A172 (cell line): ENCODE measurements at places on chromosomes 16 and 17. TPM values are rescaled to one million over a fixed set of nuclear protein-coding genes. Genes with fewer than 3 reads are reported as not detected.

The RAP1GAP2 gene
- total RNA-seq: 3.8 and 6.4 TPM in 2 replicates

The MILR1 gene
- total RNA-seq: 1.4 and 6.6 TPM in 2 replicates

The CCT6B gene
- total RNA-seq: 4.5 and 5.0 TPM in 2 replicates

The CAVIN1 gene
- total RNA-seq: 569 and 659 TPM in 2 replicates

- no peak for DNase-seq
Measured at GRCh38 chr16:754656-755055, 5.9 kb upstream of the MSLN start.

- DNase-seq: no peak
Measured at GRCh38 chr16:68389006-68389405, 59.3 kb downstream of the SMPD3 start.

DNA sequence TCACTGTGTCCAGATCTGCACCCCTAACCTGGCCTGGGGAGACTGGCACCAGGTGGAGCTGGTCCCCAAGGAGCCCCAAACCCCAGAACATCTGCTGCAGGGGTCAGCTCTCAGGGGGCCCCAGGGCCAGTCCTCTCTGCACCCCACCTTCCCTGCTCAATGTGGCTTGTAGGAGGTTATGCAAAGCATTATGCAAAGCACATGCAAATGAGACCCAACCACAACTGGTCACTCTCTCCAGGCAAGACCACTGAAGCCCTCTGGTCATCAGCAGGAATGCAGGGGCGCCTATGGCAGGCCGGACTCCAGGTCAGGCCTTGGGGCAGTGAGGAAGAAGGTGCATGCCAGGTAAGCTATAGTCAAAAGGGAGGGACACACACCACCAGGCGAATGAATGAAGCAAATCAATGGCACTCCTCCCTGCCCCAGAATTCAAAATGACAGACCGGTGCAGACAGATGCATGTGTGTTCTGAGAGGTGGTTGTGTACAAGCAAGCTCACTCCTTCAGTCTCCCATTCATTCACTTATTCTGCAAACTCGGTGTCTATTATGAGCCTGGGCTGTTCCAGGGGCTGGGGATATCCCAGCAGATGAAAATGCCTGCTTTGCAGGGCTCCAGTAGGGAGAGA, 48.0 kb downstream of the TMEM235 start:
- DNase-seq: no peak

- DNase-seq: no peak
Measured at GRCh38 chr17:28497931-28498330, 8.2 kb upstream of the FOXN1 start.

DNA sequence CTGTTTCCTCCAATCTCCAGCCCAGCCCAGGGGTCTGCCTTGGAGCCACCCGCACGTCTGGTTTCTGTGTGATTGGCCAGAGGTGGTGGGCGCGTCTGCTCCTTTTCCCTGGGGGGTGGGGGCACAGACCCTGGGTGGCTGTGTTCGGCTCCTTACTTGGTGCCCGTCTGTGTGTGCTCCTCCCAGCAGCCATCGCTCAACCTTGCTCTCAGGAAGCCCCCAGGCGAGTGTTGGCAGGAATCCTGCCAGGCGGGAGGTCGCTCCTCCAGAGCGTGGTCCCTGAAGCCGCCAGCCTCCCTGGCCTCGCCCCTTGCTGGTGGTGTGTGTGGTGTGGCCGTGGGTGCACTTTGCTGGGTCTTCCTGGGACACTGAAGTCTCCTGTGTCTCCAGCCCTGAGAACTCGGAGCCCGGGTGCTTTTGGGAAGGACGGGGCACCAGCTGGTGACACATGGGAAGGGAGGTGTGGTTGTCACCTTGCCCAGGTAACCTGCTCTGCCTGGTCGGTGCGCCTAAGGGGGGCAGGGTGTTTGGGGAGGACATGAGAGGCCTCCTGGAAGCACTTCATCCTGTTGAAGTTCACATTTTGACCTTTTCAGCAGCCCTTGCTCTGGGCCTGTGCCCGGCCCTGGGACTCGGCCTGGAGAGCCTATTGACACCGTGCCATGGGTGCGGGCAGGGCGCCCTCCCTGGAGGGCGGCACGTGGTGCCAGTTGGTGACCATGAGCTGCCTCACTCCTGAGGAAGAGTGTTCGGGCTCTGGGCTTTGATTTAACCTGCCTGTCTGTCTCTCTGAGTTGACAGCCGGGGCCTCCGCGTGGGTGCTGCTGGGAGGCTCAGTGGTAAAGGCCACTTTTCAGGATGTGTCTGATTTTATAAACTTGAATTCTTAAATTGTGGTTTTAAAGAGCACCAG, 49.0 kb upstream of the ZNF750 start:
- no peak for DNase-seq

DNA sequence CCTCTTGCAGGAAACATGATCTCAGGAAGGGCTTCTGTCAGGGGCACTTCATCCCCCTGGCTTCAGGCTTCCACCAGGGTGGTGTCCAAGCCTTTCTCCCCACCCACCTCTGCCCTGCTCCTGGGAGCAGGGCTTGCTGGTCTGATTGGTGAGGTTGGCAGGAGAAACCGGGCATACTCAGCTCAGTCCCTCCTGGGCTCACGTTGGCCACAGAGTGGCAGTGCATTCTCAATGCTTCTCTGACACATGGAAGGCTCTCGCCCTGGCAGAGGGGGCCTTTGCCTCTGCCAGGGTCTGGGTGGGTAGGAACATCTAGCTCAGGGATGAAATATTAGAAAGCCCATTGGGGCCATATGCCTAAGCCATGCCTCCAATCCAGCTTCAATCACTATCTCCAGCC, 142.8 kb downstream of the AXIN2 start:
- DNase-seq: no peak

DNA sequence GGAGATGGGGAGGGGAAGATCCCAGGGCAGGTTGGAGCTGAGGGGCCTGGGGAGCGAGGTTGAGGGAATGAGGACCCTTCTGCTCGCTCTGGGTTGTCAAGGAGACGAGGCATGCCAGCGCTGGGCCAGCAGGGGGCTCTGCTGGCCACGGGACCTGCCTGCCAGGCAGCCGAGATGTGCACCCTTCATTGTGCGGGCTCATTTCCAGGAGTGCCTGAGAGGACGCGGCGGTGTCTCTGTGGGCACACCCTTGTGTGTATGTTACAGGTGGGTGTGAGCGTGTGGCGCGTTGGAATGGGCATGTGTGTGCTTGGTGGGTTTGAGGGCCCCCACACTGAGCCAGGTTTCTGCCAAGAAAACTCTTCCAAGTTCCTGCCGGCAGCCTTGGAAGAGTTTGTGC, 15.9 kb downstream of the ARHGAP23 start:
- peak; percentile 66 for DNase-seq

DNA sequence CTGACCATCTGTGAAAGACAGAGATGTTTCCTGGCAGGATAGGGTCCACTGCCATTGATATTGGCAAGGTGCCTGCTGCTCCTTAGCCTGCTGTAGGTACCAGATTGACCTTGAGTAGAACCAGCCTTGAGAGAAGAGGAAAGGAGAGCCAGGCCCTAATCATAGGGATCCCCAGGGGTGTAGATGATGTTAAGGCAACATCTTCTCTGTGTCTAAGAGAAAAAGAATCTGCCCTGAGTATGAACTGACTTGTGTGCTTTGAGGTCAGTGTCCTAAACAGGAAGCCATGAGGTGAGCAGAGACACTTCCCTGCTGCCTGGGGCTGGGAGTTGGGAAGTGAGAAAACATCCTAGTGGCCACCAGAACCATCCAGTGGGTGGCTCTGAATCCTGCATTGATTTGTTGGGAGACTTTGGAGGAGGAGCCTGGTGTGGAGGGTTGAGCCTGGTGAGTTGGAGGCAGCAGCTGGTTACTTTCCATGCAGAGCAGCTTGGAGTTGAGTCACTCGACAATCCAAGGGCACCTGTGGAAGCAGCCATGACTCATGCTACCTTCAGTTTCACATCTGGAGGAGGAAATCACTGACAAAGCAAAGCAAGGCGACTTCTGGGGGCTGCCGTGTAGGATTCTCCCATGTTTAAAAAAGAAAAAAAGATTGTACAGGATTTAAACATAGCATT, 47.8 kb downstream of the BMERB1 start:
- peak; percentile 99 for DNase-seq

DNA sequence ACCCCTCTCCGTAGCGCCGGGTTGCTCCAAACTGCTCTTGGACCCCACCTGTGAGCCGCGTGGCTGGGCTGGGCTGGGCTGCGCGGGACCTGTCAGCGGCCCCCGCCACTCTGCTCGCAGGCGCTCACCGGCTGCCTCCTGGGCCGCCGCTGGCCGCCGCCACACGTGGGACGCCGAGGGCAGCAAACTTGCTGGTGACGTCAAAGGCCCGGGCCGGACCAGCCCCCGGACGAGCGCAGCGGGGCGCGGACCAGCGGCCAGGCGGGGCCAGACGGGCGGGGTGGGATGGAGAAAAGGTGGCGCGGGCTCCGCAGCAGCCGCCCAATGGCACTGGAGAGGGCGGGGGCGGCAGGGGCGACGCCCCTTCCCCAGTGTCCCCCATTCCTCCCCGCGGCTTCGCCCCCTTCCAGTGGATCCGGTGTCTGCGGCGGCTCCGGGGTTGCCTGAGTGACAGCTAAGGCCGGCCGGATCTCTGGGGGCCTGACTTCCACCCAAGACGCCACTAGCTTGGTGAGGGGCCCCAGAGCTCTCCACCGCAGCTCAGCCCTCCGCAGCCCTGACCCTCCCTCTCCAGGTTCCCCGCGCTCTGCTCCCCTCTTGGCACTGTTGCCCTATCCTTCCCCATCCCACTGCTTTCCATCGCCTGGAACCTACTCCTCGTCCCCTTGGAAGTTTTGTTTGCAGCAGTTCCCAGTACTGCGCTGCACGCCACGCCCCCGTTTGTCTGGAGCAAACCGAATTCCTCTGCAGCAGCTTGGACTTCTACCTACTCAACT, at the start of gene HS3ST3A1:
TSS of gene HS3ST3A1 (minus strand) at position 154 of the 776 bp plus-strand sequence. CDS start 800 bp downstream, outside the sequence.
- peak; percentile 87 for DNase-seq

DNA sequence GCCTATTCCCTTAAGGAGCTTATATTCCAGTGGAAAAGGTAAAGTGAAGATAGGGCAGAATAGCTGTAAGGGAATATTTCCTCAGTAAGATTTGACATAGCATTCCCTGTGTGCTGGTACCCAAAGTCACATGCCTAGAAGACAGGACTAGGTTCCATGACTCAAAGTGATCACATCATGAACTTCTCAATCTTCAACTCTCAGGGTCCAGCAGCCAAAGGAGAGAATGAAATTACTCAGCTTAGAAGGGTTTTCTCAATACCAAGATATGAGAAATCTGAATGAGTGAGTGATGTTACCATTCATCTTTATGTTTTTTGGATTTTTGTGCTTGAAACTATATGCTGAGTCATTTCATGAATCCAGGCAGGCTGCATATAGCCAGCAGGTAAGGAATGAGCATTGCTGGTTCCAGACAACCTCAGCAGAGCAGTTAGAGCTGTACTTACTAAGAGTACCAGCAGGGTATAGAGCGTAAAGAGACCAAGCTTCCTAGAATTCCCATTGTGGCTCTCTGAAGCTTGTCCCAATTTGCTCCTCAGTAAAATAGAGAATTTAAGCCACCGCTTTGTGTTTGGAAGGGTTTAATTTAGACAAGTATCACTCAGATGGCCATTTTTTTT, 91.1 kb downstream of the ANKFN1 start:
- no peak for DNase-seq

GRCh38 chr16:88651989-88652761, 1.3 kb upstream of the CYBA start:
- DNase-seq: no peak

- DNase-seq: no peak
Measured at GRCh38 chr17:7260651-7261378, 1.5 kb downstream of the CLDN7 start.

DNA sequence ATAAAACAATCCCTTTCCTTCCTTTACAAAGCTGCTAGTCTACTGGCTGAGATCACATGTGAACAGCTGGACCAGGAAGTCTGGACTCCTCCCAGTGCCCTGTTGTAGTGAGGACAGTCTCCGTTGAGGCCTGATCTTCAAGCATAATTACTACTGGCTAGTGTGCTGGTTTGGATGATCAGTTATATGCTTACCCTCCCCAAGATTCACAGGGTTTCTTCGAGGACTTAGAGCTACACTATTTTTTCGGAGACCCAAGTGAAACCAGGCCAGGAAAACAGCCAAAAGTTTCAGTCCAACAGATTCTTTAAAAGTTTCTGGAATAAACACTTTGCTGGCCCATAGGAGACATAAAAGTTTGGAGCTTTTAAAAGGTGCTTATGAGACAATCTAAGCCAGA, 194.9 kb upstream of the CDH11 start:
- DNase-seq: no peak

- no peak for DNase-seq
Measured at GRCh38 chr16:84259691-84260090, 19.9 kb upstream of the KCNG4 start.

DNA sequence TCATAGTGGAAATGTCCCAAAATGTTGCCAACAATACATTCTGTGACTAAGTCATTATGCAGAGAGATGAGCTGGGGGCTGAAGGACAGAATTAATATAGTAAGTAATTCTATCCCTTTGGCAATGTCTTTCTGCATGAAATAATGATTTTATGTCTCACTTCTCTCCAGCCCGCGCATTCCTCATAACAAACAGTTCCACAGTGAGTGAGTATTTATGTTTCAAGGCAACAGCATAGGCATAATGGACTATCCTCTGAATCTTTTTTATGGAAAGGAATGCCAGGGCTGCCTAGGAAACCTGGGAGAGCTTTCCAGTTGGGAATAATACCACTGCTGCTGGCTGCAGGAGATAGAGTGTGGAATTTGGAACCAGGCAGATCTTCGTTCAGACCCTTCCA, 477.7 kb downstream of the HS3ST4 start:
- no peak for DNase-seq

DNA sequence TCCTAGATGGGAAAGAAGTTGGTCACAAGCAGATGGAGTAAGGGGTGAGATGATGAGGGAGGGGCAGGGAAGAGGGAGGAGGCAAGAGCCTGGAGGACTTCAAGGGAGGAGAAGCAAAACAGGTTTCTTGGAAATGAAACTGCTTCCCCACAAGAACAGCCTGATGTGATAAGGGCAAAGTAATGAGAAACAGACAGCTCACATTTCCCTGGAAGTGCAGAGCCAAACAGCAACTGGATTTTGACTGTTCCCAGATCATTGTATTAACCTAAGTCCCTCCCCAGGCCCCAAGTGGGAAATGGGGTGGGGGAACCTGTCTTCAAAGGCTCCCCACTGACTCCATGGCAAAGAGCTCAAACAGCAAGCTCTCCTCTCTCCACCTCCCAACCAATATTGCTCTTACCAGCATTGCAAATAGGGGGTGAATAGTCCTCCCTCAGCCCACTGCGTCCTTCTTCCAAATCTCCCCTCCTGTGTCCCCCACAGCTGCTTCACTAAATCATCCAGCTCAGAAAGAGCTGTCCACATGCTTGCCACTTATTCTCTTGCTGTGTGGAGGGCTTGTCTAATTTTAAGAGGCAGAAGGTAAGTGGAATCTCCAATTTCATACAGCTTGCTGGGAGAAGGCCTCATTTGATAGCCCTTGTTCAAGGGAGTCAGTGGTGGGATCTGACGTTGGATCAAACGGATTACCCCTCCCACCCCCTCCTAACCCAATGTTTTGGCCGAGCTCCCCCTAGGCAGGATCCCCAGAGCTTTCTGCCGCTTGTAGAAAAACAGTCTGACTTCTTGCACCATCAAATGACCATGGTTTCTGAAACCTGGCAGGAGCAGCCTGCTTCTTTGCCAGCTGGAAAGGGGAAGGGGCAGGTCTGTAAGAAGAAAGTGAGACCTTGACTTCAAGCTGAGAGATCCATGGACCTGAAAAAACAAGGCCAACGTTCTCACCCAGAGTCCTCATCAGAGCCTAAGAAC, 56.3 kb upstream of the SMIM36 start:
- DNase-seq: no peak

- DNase-seq: peak; percentile 82
Measured at GRCh38 chr16:89478576-89479221, 11.7 kb downstream of the ANKRD11 start.
